ENCODE measurements at places on chromosomes 3 and 15.
A peak's percentile ranks its signal among the peaks of the same experiment; 100 is the strongest.

GRCh38 chr3:15359677-15360397 is 27.5 kb upstream of the SH3BP5 start:
- no peak for DNase-seq

GRCh38 chr15:59688423-59688781 is 718 bp downstream of the BNIP2 start:
- peak; percentile 10 for DNase-seq

DNA sequence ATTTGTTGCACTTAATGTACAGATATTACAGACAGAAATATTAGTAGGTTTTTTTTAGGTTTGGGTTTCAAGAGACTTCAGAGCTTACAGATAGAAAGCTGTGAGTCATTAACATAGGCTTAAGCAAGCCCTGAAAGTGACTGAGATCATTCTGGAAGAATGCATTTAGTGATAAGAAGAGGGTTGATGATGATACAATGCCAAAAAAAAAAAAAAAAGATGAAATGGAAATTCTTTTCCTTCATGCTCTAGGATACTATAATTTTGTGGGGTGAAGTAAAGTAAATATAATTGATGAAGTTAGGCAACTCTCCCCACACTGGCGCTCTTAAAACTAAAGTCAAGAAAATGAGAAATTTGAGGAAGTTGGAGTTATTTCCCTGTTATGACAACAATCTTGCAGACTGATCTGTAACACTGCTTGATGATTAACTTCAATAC is 169.4 kb upstream of the ZNF385D start:
- no peak for DNase-seq

GRCh38 chr15:47857776-47858167 is 140.5 kb downstream of the SEMA6D start:
- DNase-seq, result no peak

DNA sequence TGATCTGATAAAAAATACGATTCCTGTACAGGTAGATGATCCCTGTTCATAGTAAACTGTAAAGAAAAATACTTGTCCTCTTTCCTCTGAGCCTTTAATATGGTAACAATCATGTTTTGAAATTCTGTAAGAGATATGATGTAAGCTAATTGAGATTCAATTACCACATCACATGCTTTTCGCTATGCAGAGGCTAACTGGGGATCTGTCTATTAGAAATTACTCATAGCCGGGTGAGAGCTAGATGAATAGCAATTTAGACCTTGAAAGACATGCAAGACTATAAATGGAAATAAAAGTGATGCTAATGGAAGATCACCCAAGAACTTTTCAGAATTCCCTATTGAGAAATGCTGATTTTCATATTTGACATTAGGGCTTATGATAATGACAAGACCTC is 579.9 kb upstream of the ZNF717 start:
- DNase-seq, result no peak

GRCh38 chr15:55742498-55742926 is 440 bp downstream of the PRTG start:
- DNase-seq, result peak; percentile 18

GRCh38 chr3:195876297-195877064 is 31.9 kb downstream of the TNK2 start:
- no peak for DNase-seq

DNA sequence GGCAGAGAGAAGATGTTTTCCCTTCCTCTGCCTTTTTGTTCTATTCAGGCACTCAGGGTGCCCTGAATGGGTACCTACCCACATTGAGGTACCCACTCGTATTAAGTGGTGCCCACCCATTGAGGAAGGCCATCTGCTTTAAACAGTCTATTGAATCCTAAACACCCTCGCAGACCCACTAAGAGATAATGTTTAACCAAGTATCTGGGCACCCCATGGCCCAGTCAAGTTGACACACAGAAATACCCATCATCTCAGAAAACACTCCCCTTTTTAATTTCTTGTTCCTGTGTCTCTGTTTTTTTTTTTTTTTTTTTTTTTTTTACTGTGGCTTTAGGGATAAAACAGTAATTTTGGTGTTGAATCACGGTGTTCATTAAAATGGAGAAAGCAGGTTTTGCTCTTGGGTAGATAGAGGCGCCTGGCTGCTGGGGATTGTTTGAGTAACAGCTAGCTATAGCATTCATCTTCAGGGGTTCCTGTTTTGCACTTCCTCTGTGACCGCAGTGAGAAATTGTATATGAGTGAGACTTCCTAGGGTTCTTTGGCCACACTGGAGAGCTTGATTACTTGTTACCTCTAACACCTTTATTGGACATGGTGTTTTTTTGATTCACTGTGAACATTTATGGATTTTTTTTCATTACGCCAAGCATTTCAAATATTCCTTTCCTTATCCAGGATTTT is 259.1 kb downstream of the PTPRG start:
- DNase-seq, result no peak

- no peak for DNase-seq
Measured at GRCh38 chr3:99171800-99172199, 270.3 kb upstream of the DCBLD2 start.

GRCh38 chr15:52436981-52437380 is 91.7 kb downstream of the MYO5A start:
- DNase-seq, result no peak

GRCh38 chr3:159080821-159081220 is 279.0 kb downstream of the MFSD1 start:
- DNase-seq, result no peak

DNA sequence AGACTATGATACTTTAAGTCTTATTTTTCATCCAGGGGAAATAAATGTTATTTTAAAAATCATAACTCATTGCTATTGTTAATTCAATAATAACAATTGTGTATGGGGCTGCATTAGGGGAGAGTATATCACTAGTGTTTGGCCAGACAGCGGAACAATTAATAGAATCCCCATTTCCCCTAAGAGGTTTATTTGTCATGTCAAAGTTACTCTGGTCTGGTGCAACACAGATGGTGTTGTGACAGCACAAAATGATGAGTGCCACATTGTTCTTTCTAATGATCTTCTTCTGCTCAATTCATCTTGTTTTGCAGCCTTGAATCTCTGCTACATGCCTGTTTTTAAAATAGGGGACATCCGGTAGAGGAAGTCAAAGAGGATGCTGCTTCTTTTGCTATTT is 351.6 kb downstream of the NSUN3 start:
- DNase-seq, result no peak

- no peak for DNase-seq
Measured at GRCh38 chr3:121918779-121919483, 24.7 kb downstream of the SLC15A2 start.

- DNase-seq, result peak; percentile 63
Measured at GRCh38 chr3:182258538-182259177, 534.6 kb upstream of the ATP11B start.

GRCh38 chr3:89314454-89315098 is 207.2 kb downstream of the EPHA3 start:
- peak; percentile 1 for DNase-seq

GRCh38 chr15:80526556-80527340 is 122.6 kb downstream of the ARNT2 start:
- DNase-seq, result no peak

DNA sequence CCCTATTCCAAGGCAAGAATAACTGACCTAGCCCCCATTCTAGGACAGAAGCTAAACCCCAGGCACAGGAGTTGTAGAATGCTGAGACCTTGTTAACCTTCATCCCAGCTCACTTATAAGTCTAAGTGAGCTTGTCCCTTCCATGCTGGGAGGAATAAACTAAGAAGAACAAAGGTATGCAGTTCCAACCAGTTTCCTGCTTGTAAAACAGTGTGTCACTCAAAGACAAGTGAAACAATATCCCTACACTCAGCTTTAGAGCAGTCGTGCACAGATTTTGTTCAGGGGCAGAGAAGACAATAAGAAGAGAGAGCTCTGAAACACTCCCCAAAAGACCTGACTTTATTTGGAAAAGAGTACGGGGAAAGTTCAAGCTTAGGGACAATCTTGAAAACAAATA is 292.1 kb downstream of the CGGBP1 start:
- no peak for DNase-seq

DNA sequence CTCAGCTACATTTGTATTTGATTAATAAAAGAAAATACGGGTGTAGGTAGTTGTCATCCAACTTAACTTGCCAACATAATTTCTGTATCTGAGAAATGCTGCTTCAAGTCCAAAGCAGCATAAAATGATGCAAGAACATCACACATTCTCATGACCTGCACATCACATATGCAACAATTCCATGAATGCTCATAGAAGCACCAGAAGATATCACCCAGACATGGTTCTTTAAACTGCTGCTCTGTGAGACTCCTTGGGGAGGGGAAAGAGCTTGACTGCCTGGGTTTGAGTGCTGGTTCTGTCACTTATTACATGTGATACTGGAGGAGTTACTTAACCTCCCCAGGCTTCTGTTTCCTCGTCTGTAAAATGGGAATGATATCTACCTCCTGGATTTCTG is 39.4 kb downstream of the CHST14 start:
- DNase-seq, result no peak

DNA sequence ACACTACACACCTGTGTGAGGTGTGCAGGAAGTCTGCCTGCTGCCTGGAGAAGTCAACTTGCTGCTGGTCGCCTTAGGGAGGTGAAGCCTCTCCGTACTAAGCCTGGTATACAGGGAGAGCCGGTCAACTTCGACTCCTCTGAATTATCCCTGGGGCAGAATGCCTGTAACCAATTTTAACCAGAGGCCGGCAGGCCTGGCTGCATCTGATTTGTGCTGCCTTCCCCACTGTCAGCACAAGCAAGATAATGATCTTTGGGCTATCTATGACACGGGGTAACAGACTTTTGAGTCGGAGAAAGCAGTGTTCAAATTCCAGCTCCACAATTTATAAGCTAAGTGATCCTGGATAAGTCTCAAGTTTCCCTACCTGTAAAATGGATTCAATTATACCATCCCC is 42.3 kb downstream of the MAGEF1 start:
- no peak for DNase-seq

DNA sequence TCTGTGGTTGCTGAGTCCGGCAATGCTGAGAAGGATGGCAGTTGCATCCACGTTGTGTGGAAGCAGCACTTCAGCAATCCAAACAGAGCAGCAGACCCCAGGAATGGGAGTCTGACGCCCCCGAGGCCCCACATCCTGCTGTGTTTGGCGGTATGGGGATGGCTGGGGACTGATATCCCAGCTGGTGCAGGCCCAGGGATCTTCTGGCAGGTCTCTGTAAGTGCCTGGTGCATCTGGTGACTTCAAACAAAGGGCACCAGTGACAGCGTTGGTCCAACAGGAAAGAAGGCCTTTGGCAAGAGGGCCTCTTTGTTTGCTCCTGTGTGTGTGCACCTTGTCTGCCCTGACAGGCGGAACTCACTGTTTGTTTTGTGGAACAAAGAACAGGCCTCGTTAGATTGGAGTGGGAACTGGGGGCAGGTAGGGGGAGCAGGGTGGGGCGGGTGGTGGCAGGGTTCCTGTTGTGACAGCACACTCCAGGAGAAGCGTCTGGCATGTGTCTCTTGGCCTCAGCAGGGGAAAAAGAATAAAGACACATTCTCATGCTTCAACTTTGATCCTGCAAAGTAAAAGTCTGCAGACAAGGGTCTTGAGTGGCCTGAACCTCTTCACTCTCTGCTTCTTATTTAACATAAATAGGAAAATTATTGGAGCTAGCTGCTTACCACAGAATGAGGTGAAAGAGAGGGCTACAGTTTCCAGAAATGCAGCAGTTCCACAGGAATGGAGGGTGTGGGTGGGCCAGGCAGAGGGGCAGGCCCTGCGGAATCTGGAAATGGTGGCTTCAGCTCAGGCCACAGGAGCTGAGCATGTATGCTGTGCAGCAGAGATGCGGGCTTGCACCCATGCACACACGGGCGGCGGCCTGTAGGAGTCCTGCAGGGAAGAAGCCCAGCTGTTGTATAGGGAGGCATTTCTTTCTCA is 94.5 kb upstream of the MYZAP start:
- peak; percentile 57 for DNase-seq

GRCh38 chr3:53744351-53744750 is 101.9 kb downstream of the CHDH start:
- DNase-seq, result no peak

DNA sequence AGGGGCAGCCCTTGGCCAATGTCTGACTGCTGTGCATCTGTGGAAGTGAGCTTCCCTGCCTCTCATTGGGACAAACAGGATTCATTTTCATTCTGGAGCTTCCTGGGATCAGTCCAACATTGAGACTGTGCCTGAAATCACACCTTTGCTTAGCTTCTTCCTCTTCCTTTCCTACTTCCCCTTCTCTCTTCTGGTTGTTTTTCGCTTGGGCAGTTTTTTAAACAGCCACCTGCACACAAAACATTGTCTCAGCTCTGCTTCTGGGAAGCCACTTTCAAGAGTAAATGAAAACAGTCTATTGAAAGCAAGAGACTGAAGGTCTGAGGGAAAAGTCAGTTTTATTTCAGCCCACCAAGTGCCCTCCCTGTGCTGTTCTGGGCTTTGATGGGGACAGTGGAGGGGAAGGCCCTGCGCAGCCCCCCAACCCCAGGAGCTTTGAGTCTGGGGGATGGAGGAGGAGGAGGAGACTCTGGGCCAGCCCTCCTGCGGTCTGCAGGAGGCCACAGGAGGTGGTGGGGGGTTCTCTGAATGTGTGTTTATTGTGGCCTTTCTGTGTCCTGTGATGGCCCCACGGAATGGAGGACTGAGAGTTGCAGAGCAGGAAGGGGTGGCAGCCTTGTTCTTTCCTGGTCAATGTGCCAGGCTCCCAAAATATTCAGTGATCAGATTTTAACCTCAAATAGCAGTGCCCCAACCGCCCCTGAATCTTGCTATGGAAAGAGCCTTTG is 7.8 kb upstream of the ISLR2 start:
- no peak for DNase-seq

GRCh38 chr3:153706706-153707105 is 414.5 kb upstream of the ARHGEF26 start:
- no peak for DNase-seq

DNA sequence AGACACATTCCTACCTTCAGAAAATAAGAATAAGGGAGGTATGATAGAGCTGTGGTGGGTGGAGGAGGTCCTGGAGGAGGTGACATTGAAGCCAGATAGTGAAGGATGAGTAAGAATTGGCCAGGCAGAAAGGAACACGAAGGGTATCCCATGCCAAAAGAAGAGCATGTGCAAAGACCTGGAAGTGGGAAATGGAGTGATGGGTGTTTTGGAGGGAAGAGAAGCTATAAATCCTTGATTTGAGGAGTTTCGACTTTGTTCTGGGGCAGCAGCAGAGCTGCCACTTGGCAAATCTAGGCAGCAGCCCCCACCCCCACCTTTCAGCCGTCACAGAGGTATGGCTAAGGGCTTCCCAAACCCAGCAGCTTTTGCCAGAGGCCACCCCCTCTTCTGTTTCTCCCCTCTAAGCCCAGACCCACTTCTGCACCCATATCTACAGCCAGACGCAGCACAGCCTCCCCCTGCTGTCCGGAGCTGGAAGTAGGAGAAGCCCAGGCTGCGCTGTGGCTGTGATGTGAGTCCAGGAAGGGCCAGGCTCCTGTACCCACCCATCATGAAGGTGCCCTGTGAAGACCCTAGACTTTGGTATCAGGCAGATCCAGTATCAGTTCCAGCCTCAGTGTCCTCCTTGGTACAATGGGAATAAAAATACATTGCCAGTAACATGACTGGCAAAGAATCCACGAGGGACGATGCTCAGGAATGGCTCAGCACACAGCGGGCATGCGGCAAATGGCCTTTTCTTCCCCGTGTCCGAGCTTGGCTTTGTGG is 188.7 kb upstream of the LINGO1 start:
- DNase-seq, result peak; percentile 40

All from NCI-H1105 (cell line).